ENCODE measurements at places on chromosomes 4 and X.

- DNase-seq, result no peak
These were observed 8.5 kb upstream of the MID1 start for GRCh38 chrX:10628906-10629305.

- no peak for DNase-seq
These were observed 29.3 kb downstream of the INTS12 start for GRCh38 chr4:105679186-105679585.

- no peak for DNase-seq
These were observed 1187.6 kb downstream of the RPA4 start for GRCh38 chrX:98071331-98071730.

GRCh38 chrX:24395775-24396174, 35.3 kb downstream of the SUPT20HL1 start:
- no peak for DNase-seq

GRCh38 chr4:72280252-72280651, 248.5 kb downstream of the NPFFR2 start:
- no peak for DNase-seq

DNA sequence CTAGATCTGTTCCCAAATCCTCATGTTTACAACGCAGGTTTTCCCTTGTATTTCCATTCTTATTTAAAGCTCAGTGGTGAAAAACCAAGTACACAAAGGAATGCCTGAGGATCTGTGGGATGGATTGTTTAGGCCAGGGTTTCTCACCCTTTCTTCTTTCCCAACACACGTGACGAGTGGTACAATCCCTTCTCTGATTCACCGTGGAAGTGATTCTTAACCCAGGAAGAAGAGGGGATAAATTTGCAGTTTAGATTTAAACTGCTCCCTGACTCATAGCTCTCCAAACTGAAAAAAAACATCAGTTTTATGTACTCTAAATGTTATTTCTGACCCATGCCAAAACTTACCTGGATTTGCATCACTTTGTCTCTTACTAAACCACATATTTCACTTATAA, 17.0 kb downstream of the PAQR3 start:
- DNase-seq, result no peak

DNA sequence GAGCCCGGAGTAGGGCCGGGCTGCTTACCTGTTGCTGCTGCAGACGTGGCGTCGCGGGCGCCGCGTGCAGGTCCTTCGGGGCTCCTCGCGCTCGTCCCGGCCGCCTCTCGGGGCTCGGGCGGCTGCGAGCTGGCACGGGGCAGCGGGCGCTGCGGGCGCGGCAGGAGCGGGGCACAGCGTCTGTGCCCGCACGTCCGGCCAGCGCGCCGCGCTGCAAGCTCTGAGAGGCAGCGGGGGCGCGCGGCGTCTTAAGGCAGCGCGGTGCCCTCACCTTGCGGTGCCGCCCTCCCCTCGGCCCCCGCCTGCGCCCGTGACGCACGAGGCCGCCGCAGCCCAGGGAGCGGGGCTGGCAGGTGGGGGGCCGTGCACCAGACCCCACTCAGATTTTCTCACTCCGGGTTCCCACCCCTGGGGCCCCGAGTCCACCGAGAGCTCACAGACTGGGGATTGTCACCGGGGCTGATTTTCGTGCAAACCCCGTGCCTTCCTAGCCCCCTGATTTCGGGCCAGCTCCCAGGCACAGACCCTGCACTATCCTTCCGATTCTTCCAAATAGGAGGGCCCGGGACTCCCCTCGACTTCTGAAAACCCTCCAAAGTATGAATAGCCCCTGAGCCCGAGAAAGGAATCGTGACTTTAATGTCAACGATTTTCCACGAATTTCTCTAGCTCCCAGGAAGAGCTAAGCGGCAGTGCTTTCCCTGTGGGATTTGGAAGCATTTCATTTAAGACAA, at the start of gene GPR101:
Gene GPR101, minus strand, starts transcription at position 222 of the 734 bp plus-strand sequence. CDS start 2,321 bp downstream, outside the sequence.
- no peak for DNase-seq

- DNase-seq, result no peak
These were observed 21.2 kb upstream of the GPC3 start for GRCh38 chrX:134006484-134007161.

- no peak for DNase-seq
These were observed 61.6 kb downstream of the HPGD start for GRCh38 chr4:174460684-174461083.

DNA sequence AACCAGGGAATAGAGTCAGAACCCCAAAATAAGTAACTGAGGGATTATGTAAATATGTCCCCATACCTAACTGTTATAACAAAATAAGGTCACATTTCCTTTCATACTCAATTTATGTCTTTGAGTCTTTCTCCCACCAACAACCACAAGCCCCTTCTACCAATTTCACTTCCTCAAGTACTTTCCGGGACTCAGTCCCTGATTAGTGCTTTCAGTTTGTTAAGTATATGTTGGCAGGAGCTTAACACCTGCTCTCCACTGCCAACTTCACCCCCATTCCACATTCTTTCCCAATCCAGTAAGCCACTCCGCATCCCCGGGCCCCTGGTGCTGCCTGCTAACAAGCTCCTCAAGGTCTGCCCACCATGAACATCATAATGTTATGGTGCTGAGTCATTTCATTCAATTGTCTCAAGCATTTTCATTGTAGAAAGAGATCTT, 71.3 kb upstream of the SPRY1 start:
- DNase-seq, result no peak

GRCh38 chrX:94107981-94108380, 434.0 kb downstream of the FAM133A start:
- DNase-seq, result no peak

DNA sequence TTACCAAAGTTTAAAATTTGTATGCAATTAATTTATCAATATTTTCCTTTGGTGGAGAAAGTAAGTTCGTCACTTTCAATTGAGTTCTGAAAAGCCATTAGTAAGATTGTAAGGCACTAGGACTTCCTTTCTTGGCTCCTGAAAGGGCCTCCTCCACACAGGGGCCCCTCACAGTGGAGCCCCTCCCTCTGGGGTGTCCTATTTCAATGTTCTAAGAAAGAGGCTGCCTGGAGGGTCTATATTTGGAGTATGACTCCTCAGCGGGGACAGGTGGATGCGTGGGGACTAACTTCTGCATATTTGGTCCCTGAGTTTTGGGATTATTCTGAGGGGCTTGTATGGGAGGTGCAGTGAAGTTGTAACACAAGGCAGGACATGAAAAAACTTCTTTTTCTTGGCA, 1.6 kb upstream of the ARMCX4 start:
- no peak for DNase-seq

Measured in activated CD8-positive, alpha-beta memory T cell treated with anti-CD3 and anti-CD28 coated beads for 48 hours (primary cell).